ENCODE measurements at places on chromosomes 2 and 18.

- DNase-seq = no peak
Measured at GRCh38 chr2:203875471-203875870, 7.9 kb downstream of the CTLA4 start.

DNA sequence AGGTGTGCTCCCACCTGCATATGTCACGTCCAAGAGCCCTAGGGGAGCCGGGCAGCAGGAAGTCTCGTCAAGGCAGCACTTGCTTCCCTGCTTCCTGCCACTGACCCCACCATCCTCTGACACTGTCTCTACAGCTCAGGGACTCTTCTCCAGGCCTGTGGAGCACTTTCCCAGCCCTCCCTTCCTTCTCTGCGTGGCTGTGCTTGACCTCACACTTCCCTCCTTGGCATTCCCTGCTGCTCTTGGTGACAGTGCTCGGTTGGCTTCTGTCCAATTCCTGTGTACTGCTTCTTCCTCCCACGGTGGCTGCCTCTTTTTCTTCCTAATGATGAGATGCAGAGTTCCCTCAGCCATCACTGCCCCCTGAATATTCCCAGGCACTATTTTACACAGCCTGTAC, 2.8 kb downstream of the CIDEA start:
- no peak for DNase-seq

- no peak for DNase-seq
Measured at GRCh38 chr18:62838475-62839098, 123.2 kb downstream of the PHLPP1 start.

DNA sequence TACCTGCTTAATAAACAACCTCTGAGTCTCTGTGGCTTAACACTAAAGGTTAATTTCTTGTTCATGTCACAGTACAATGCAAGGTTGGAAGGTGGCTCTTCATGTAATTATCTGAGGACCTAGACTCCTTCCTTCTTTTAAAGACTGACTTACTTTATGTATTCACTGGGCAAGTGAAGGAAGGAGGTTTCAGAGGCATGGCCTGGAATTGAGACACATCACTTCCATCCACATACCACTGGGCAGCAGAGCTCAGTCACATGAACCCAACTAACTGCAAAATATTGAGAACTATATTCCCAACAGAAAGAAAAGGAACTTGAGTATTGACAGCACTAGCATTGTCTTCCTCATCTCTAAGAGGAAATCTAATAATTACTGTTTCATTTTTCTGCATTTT, 57.5 kb upstream of the FN1 start:
- no peak for DNase-seq

- no peak for DNase-seq
Measured at GRCh38 chr2:232350804-232351685, 27.5 kb upstream of the ALPP start.

GRCh38 chr18:50649821-50650220, 89.9 kb downstream of the MAPK4 start:
- DNase-seq = no peak

DNA sequence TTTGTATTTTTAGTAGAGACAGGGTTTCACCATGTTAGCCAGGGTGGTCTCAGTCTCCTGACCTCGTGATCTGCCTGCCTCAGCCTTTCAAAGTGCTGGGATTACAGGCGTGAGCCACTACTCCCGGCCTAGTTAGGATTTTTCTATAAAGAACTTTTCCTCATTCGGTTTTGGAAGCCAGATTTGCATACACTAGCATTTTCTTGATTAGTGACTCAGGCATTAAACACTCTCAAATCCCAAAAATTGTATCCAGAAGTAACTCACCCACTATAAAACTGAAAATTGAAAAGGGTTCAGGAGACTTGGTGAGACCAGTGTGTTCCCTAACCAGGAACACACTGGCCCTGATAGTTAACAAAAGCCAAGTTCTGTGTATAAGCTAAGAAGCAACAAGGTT, 25.2 kb downstream of the EIF2AK3 start:
- no peak for DNase-seq

DNA sequence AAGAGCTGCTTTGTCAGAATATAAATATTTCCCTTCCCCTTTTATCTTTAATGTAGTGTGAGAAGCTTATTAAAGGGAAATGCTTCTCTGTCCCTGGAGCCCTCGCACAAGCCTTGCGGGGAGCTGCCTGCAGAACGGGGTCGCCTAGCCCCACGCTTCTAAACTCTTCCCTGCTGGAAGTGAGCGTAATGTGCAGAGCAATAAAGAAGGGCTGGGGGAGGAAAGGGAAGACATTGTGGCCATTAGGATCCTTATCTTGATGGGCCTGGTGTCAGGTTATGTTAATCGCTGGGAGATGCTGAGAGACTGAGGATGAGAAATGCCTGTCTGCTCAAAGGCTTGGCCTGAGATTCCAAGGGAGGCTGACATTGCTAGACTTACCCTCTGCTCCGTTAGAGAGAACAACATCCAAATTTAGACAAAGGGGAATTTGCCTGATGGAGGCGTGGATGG, 18.9 kb upstream of the FZD7 start:
- no peak for DNase-seq

GRCh38 chr18:76398896-76399612, 96.0 kb downstream of the ZNF516 start:
- DNase-seq = peak; percentile 83

DNA sequence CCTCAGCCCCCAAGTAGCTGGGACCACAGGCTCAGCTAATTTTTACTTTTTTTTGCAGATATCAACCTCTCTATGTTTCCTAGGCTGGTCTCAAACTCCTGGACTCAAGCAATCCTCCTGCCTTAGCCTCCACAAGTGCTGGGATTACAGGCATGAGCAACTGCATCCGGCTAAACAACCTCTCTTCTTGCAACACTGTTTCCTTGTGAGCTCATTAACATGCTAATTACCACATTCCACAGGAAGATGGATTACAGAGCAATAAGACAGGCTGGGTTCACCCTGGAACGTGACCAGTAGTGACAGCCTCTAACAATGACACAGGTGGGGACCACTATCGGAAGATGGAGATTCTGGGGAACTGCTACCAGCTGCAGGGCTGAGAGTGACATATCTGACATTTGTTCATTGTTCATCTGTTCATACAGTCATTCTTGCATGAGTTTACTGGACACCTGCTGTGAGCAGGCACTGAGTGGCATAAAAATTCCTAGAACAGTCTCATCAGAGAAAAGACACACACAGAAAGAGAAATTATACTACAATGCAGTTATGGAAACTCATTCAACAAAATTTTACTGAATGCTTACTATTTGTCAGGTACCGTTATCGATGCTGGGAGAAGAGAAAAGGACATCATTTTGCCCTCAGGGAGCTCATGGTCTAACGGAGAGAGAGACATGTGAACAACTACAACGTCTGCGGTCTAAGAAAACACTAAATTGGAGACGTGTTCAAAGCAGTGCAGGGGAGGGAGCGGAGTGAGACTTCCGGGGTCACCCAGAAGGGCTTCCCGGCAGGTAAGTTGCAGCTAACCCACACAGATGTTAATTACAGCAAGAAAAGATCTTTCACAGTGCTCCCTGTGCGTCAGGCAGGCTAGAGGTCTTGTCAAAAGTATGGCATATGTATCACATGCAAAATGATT, 37.6 kb downstream of the PROC start:
- DNase-seq = no peak

GRCh38 chr2:104854498-104855220, 744 bp downstream of the POU3F3 start:
- DNase-seq = no peak

- DNase-seq = no peak
Measured at GRCh38 chr2:230749111-230749510, 36.5 kb downstream of the CAB39 start.

- DNase-seq = no peak
Measured at GRCh38 chr2:237736783-237737182, 61.8 kb upstream of the RBM44 start.

GRCh38 chr2:105388971-105389381, 9.9 kb downstream of the FHL2 start:
- peak; percentile 98 for DNase-seq

- no peak for DNase-seq
Measured at GRCh38 chr18:25237571-25238267, 114.2 kb downstream of the ZNF521 start.

DNA sequence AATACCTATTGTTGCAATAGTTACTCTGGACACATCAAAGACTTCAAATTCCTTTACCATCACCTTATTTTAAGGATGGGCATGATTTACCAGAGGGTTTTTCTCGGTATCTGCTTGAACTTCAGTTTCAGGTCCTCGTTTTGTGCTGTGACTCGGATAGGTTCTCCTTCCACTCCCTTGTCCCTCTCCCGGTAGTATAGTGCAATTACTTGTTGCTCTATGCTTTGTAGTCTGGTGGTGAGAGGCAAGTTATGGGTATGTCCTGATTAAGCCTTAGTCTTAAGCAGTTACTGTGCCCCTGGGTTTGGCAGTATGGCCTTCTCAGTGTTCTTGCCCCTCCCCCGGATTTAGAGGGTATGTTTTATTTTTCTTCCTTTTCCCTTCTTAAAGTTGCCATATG, 96.6 kb downstream of the RHBDD1 start:
- no peak for DNase-seq

DNA sequence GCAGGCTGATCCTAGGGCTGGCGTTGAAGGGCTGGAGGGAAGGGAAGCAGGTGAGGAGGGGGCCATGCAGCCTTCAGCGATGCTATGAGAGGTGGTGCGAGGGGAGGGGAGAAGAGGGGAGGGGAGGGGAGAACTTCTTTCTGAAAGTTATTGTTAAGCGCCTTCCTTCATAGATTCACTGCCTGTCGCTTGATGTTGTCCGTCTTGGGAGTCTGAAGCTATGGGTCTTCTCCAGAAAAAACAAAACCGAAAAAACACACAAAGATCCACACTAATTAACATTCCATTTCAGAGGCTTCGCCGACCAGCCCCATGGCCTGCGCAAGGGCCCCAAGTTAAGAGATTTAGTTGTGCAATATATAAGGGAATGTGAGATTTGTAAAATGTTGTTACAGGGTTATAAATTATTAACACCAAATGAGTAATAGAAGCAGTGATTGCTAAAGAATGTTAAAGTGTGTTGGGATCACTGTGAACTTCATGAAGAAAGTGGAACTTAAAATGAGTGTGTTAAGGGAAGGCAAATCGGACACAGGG, 758 bp downstream of the CFAP221 start:
- peak; percentile 45 for DNase-seq

DNA sequence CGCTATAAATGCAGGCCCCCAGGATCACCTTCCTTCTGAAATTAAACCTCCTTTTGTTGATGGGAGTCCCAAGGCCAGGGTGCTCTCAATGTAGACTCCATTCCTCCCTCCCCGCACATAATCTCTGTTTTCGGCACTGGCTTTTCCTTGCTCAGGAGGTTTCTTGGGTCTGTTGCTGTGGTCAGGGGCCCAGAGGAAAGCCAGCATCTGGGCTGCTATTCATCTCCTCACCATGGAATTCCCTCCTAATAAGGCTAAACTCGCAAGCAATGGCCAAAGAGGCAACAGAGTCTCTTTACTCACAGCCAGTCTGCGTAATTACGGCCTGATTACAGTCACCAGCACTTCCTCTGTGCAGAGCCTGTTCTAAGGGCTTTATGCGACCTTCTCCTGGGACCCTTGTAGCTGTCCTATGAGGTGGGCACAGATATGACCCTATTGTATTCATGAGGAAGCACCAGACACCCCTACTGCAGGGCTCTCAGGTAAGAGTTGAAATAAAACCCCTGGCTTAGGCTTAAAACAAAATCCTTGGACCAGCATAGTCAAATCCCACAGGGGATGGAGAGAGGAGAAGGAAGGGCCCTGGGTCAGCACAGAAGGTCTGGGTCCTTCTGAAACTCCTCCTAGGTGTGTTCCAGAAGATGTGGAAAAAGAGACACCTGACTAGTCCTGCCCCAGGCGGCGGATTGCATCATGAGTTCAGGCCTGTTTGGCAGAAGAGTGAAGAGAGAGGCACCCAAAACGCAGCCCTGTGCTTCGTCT, 105.0 kb upstream of the SH3BP4 start:
- no peak for DNase-seq

- no peak for DNase-seq
Measured at GRCh38 chr18:70425236-70425635, 136.4 kb downstream of the SOCS6 start.

DNA sequence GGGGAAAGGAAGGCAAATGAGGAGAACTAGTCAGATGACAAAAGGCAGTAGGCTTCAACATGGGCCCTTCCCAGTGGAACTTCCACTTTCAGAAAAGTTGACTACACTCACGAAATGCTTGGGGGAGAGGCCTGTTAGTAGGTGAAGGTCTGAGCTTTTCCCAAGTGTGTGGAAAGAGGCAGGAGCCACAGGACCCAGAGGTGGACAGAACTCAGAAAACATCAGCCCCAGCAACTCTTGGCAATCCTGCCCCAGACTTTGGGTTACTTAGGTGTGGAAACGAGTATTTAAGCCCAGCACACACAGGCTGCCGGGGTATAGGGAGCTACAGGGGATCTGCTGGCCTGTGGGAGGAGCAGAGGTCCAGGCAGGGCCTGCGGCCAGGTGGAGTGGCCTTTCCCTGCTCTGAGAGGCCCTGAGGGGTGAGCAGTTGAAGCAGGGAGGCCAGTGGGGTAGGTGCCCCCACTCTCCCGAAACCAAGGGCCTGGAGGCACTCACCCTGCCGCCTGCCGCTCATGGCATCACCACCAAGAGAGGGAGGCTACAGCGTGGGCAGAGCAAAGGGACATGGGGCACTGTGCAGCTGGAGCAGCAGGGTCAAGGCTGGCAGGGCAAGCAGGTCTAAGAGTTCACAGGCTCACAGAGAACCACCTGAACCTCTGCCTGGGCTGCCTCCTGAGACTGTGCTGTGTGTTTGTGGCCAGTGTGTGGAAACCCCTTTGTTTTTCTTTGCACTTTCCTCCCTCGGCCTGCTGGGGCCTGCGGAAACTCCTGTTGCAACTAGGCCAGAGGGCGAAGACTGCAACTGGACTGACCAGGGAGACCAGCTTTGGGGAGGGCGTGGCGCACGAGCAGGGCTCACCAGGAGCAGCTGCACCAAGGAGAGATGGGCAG, 130.7 kb upstream of the SERTAD2 start:
- no peak for DNase-seq

- DNase-seq = peak; percentile 10
Measured at GRCh38 chr2:170895023-170895757, 33.9 kb upstream of the GORASP2 start.

- peak; percentile 5 for DNase-seq
Measured at GRCh38 chr18:31398191-31398590, 21.6 kb downstream of the DSG4 start.

- no peak for DNase-seq
Measured at GRCh38 chr2:49033394-49034185, 120.7 kb downstream of the FSHR start.

- DNase-seq = no peak
Measured at GRCh38 chr2:67002618-67003371, 394.3 kb upstream of the ETAA1 start.

DNA sequence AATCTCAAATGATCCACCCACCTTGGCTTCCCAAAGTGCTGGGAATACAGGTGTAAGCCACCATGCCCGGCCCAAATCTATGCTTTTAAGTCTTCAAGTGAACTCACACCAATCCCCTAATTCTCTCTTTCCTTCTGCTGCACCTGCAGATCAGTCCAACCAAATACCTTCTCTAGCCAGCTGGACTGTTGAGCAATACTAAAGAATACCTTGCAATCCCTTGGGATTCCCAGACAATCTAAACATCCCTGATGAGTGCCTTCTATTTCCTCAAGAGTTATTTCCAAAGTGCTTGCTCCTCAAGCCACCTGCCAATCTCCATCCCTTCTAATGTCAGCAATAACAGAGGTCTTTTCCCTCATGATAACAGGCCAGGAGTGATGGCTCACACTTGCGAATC, 48.6 kb downstream of the SF3B1 start:
- DNase-seq = no peak

All from fibroblast of villous mesenchyme (primary cell).